CD4-positive, alpha-beta T cell treated with Interleukin-15 for 1 hour (primary cell): ENCODE measurements at places on chromosomes 3 and 15.

DNA sequence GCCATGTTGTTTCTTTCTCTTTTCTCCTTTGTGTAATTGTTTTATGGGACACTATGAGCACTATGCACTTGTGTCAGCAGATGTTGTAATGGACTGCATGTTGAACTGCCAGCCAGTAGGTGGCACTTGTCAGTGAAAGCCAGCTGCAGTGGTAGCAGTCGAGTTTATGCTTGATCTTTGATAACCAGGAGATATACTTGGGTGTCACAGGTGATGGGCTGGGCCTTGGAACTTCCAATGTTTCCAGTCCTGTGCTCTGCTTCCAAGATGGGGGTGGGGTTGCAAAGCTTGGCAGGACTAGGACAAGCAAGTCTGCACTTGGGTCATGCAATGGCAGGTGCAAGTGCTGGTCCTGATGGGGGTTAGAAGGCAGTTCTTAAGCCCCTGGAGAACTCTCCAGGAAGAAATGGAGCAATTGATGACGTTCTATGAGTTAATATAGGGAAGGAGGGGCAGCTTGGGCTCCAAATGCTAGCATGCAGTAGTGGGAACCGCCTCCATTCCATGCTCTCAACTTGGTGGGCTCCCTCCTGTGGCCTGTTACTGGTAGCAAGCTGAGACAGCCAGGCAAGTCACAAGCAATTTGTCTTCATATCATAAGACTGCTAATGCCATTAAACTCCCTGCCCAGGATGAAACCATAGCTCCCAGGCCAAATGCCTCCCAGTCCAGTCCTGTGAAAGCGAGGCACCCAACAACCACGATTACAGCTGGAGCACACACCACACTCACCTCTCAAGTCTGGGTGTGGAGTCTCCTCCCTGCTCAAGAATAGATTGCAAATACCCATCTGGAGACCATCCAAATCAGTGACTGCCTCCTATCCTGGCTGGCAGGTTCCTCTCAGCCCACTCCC is 287.2 kb downstream of the CGGBP1 start:
- DNase-seq = peak; percentile 46

DNA sequence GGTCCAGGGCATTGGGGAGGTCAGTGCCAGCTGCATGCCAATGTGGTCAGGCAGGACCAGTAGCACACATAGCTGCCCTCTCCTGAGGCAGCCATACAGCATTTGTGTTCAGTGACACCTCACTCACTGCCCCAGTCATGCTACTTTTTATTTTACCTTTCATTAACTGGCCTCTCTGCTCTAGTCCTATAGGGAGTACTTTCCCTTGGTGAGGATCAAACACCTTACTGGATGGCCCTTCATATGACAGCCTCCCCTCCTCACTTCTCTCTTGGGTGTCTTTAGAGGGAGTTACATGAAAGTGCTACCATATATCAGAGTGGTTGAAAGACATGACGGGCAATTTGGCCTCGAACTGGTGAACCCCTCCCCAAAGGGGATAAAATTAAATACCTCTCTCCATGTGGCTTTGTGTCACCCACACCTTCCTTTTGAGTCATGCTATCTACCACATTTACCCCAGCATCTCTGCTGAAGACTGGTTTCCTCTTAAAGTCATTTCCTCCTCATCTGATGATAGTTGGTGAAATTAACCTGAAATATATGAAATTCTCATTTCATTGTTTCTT is 17.6 kb downstream of the RLBP1 start:
- no peak for DNase-seq

DNA sequence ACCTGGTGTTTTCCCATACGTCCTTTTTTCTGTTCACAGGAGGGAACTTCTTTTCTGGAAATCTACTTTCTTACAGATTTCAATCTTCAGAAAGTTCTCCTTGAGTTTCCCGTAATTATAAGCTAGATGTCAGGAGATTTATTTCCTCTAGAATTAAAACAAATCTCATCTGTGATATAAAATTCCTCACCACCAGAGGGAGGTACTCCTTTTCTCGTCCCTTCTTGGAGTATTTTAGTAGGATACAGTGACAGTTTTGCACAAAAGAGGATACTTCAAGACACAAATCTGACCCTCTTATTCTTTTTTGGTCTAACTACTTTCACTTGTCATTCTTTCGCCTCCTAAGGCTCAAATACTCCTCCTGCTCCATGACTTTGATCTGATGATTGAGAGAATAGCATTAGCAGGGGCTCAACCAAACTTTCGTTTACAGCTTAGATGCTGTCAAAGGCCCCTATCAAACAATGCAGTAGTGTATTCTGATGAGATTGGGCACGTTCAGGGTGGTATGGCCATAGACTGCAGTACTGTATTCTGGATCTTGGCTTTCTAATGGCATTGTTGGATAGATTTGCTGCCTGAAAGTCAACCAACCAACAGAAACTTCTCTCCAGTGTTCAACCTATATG is 38.0 kb downstream of the TMEM41A start:
- DNase-seq = no peak

DNA sequence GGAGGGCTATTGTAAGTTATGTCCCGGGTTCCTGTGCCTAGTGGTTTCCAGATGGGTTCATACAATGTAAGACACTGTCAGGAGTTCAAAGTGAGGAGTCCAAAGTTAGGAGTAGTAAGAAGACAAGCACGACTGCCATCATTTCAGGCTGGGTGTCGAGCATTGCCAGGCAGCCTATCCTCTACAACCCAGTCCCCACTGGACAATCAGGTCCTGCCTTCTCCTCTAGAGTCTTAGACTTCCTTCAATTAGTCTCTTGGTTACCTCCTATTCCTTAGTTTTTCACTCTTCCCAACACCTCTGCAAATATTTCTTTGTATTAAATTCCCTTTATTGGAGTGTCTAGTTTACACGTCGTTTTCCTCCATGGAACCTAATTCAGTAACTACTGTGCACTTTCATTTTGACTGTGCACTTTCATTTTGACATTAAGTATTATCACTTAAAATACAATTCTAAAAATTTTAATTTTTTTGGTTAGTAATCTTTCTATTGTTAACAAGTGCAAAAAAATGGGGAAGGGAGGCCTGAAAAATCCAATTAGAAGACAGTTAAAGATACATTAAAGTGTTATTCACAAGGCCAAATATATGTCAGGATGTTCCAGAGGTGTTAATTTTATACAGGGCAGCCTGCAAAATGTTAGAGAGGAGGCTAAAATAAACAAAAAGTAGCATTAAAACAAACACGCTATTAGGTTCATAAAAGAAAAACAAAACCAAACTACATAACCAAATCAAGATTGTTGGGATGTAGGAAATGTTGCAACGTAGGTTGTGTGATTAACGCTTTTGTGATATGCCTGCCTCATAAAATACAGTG is 155.3 kb downstream of the TBL1XR1 start:
- DNase-seq = no peak

- no peak for DNase-seq
These were observed 634.8 kb upstream of the BCHE start for GRCh38 chr3:166472015-166472414.

GRCh38 chr15:41856716-41857115 is 18.1 kb downstream of the PLA2G4B start:
- DNase-seq = no peak

GRCh38 chr3:50003824-50004223 is 63.9 kb downstream of the RBM6 start:
- DNase-seq = no peak

- DNase-seq = no peak
These were observed 63.7 kb downstream of the DNAJB8 start for GRCh38 chr3:128402998-128403397.
